ENCODE measurements at places on chromosomes 1 and 21.
A peak's percentile ranks its signal among the peaks of the same experiment; 100 is the strongest.

- no peak for DNase-seq
These were observed 8.4 kb downstream of the LUZP1 start for GRCh38 chr1:23159963-23160877.

GRCh38 chr1:176206006-176206960, 803 bp downstream of the COP1 start:
- DNase-seq, result peak; percentile 33

- DNase-seq, result no peak
These were observed 6.8 kb upstream of the AK2 start for GRCh38 chr1:33043267-33044092.

GRCh38 chr21:24011087-24011486, 1596.2 kb downstream of the MRPL39 start:
- no peak for DNase-seq

DNA sequence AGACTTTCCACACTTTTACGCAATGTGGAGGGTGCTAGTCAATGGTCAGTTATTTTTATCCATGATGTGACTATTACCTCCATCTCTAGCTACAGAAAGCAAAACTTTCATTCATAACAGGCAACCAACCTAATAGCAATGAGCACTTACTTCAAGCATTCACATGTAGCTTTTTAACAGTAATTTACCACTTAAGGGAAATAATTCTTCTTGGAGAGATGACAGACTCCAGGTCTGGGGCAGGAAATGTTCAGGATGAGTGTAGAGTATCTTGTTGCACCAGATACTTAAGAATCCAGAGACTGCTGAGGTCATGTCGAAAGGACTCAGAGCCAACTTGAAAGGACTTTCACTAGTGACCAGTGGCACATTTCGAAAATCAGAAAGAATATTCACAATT, 347.6 kb downstream of the CHRM3 start:
- DNase-seq, result no peak

- no peak for DNase-seq
These were observed 59.6 kb downstream of the SIK1 start for GRCh38 chr21:43367296-43367695.

GRCh38 chr1:181483285-181484195, at the start of gene CACNA1E:
CACNA1E (plus strand) TSS chr1:181483517; CDS start chr1:181483745, 228 bp downstream.
- DNase-seq, result no peak

DNA sequence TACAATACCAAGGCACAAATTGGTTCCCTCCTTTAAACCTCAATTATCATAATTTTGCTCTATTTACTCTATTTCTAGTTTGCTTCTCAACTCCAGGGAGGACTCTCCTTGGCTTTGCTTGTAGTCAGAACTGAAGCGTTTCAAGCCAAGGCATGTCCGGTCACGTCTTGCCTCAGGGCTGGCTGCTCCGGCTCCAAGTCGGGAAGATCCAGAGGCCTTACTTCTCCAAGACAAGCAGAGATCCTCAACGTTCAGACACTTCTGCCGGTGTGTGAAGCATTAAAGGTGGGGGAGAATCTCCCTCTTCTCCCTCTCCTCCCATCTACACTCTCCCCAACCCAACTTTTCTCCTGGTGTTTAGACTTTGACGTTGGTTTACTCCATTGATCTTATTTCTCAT, 7.2 kb upstream of the HHAT start:
- no peak for DNase-seq

DNA sequence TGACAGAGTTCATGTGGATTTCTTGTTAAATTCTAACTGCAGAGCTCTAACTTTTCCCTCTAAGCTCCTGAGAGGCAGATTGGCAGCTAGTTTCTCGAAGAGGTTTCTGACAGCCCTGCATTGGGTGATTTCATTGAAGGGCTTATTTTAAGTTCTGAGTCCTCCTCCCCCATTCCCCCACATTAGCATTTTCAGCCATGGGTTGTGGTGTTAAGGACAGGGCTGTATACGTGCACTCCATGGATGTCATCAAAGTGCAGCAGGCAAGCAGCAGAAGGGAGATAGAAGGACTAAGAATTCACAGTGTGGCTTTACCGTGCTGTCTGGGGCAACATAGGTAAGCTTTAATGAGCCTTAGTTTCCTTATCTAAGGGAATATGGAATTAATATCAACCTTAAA, 19.0 kb downstream of the CRYZ start:
- DNase-seq, result no peak

DNA sequence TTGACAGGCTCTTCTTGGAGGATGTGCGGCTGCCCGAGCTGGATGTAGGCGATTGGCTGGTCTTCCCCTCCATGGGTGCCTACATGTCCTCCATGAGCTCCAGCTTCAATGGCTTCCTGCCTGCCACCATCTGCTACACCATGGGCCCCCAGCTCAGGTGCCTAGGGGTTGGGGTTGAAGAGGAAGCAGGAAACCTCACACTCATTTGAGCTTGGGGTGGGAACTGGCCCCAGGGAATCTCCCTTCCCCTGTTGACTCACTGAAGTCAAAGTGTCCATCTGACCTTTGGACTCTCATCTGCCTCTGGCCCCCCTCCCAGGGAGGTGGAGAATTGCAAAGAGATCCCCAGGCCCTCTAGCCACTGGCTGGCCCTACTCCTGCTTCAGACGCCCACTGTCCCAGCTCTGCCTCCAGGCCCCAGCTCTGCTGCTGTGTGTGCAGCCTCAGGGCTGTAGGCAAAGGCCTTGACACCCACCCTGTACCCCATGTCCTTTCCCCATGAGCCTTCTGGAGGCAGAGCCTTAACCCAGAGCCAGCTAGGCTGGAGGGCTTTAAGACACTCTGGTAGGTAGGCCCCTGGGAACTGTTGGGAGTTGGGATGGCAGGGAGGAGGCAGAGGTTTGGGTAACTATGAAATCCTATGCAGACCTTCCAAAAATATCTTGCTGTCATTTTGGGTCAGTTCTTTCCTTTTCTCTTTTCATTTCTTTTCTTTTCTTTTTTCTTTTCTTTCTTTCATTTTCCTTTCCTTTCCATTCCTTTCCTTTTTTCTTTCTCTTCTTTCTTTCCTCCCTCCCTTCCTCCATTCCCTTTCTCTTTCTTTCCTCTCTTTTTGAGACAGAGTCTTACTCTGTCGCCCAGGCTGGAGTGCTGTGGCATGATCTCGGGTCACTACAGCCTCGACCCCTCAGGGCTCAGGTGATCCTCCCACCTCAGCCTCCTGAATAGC, 66.9 kb upstream of the TINAGL1 start:
- no peak for DNase-seq
